Right lobe of liver (tissue), 6 donors: ENCODE measurements at places on chromosomes 4 and X.
A peak's percentile ranks its signal among the peaks of the same experiment; 100 is the strongest.

GRCh38 chrX:38402118-38402517 lies 49.7 kb downstream of the OTC start:
- DNase-seq, result no peak

- no peak for DNase-seq
Measured at GRCh38 chrX:66015152-66015831, 24.6 kb downstream of the VSIG4 start.

- DNase-seq, result no peak
Measured at GRCh38 chrX:15983034-15983433, 128.4 kb upstream of the AP1S2 start.

DNA sequence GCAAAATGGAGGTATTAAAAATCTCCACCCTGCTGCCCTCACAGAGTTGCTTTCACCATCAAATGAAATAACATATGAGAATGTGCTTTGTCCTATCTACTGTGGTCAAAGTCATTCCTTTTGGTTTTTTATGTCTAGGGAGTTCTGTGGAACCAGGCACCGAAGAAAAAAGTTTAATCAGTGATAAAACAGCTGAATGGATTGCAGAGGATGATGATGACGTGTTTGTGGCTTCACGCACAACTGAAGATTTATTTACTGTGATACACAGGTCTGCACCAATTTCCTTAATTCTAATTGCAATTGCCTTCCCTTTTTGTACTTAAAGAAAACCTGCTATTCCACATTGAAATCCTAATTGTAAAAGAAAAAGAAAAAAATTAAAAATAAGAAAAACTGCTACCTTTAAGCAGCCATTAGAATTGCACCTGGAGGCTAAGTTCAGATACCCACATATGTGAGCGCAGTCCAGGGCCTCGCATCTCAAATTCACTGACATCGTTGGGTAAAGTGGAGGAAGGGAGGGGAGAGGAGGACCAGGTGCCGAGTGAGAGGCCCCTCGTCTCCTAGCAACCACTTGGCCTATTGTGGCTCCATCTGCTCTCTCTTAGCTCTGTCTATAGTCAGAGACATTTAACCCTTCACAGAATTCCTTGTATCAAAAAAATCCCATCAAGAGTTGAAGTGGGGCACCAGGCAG lies 10.5 kb upstream of the RTL5 start:
- DNase-seq, result no peak

DNA sequence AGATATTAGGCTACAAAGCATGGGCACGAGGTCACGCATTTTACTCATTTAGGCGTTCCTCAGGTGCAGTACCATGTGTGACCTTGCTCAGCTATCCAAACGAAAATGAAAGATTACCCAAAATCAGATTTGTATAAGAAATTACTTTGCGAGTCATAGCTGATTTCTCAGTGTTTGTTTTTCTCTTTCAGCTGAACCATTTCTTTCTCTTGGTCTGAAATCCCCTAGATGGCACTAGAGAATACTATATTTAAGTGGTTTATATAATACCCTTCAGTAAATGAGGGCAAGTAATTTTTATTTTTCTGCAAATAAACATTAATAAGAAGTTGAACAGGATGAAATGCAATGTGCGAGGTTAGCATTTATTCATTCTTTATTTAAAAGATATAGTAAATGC lies 496.6 kb downstream of the STIM2 start:
- DNase-seq, result no peak

DNA sequence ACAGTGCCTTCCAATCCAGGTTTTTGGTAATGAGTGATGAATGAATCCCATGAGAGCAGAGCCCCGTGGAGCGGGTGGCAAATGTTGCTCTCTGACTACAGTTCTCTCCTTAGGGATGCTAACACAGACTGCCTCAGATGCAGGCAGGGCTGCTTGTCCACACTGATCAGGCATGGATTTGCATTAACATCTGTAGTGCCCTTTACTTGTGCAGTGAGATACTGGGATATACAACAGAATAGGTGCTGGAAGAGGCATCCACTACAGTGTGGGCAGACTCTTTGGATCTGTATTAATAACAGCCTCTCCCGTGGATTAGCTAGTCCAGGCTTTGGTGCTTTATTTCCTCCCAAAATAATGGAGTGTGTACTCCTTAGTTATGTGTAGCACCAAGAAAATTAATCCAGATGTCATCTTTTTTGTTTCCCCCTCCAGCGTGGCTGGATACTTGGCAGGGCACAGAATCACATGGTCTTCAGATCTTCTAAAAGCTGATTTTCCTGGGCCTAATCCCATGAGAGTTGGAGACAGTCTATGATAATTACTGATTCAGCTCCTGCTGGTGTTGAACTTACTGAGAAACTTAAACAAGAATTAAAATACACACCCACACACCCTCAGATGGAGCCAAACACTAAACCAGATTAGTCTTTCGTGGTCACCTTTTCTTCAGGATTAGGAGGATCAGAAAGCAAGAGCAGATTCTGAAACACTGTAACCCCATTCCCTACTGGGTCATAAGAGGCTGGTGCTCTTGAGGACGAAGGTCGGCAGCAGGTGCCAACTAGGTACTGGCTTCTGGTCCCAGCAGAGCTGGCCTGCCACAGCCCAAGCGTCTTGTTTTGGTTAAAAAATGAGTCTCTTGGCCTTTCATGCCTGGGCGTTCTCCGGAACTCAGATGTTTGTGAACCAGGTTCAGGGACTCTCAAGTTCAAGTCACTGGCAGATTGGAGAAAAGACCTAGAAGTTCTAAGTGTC lies 23.1 kb upstream of the NAP1L5 start:
- DNase-seq, result peak; percentile 75
